ENCODE measurements at places on chromosomes 1 and 21.
A peak's percentile ranks its signal among the peaks of the same experiment; 100 is the strongest.

- no peak for DNase-seq
Measured at GRCh38 chr1:107966550-107966949, 1.6 kb upstream of the VAV3 start.

- no peak for DNase-seq
Measured at GRCh38 chr21:41246808-41247207, 69.8 kb upstream of the FAM3B start.

GRCh38 chr21:41163091-41163490 lies 4.9 kb upstream of the BACE2 start:
- DNase-seq, result no peak

DNA sequence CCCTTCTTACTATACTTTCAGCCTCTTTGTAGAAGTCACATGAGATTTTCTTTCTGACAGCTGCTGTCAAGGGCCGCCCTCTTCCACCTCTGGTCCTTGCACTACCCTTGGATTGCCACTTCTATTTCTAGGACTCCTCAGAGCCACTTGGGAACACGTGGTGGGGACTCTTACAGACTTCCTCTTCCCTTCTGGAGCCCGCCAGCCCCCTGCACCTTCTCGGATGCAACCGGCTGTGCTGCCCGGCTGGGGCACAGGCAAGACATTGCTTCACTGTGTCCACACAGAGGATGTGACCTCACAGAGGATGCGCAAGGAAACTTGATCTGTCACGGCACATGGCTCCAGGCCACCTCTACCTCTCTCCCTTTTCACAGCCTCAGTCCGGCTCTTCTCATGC lies 2.4 kb upstream of the IKBKE start:
- DNase-seq, result no peak

DNA sequence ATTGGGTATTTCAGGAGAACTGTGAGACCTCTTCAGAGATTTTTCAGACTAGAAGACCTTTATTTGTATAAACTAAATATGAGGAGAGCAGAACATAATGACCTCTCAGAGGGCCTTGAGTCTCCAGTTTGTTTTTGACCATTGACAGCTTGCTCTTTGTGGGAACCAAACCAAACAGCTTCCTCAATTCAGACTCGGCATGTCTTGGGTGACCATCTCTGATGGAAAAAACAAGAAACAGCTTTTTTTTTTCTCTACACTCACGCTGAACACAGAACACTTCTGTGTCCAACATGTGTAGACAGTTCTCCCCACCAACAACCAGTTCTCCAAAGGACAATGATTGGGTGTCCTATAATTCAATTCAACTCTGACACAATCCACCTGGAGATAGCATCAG lies 11.5 kb downstream of the ATP1A4 start:
- DNase-seq, result no peak

- DNase-seq, result no peak
Measured at GRCh38 chr1:222233444-222234158, 314.3 kb downstream of the HHIPL2 start.

DNA sequence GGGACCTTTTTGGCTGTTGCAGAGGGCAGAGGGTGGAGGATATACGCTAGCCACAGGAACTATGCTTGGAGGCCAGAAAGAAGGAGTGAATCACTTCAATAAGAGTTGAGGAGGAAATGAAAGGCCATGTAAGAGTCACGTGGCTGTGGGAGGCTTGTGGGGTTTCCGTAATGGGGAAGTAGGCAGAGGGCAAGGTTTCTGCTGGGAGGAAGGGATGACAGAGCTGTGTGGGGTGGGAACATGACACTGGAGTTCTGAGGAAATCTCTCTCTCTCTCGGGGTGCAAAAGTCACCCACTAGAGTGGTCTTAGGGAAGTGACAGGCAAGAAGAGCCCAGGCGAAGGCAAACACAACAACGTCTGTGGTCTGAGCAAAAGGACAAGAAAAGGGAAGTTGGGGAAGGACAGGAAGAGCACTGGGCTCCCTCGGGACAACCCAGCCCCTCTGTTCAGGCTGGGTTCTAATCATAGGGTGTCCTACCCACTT lies 3.9 kb upstream of the CD1C start:
- peak; percentile 25 for DNase-seq

DNA sequence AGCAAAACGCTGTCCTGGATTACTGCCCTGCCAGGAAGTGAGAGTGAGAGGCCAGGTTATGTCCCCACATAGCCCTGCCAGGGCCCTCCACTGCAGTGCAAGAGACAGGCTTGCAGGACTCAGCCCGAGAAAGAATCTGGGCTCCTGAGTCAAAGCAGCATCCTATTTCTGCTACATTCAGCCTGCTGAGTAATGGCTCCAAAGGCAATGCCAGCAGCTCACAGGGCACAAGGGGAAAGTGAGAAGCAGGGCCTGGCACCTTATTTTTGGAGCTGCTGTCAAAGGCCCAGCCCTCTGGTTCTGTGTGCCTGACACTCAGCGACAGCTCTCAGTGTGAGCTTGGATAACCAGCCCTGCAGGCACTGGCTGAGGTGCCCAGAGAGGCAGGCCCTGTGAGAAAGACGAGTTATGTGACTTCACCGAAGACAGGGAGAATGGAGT lies 83.9 kb downstream of the DTL start:
- no peak for DNase-seq

Measured in thoracic aorta (tissue), 2 donors.